ENCODE measurements at places on chromosomes 13 and 19. TPM values are rescaled to one million over a fixed set of nuclear protein-coding genes. Genes with fewer than 3 reads are reported as not detected.

GRCh38 chr19:7545300-7545699 is 9.8 kb downstream of the PNPLA6 start:
- DNase-seq, result no peak

The STARD13 gene
- total RNA-seq, result 26.9 TPM

DNA sequence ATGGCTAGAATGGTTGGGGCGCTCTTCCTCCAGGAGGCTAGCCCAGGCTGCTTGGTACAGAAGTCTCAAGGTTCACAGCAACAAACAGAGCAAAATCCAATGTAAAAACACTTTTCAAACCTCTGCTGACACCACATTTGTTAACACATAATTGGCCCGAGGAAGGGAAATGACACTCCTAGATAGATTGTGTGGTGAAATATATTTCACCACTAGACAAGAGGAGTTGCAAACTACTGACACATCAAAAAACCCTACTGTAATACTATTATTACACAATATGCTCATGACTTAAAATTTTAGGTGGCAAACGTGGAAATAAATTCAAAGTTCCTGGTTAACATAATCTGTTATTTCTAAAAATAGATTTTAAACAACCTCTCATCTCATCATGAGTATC is 643.6 kb downstream of the PCDH9 start:
- DNase-seq, result no peak

DNA sequence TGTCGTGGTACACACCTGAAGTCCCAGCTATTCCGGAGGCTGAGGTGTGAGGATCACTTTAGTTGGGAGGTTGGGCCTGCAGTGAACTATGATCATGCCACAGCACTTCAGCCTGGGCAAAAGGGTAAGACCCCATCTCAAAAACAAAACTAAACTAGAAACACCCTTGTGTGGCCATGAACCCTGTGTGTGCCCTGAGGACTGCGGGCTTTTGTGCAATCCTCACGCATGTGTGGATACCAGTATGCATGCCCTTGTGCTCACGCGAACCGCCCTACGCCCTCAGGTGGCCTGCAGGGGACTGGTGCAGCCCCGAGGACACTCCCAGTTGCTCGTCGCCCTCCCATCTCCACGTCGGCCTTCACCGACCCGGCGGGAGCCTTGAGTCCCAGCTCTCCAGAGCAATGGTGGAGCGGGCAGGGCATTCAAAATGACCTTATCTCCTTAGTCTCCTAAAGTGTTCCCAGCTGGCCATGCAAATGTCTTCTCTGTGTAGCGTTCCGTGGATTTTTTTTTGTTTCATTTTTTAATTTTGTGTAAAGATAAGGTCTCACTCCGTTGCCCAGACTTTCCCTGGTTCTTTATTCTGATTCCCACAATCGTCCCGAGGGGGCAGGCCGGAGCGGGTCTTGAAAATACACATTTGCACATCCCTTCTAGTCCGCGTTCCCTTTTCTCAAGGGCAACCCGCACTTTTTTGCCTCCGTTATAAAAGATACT is 868 bp upstream of the EGLN2 start:
- DNase-seq, result no peak

GRCh38 chr13:99012539-99012938 is 34.7 kb upstream of the DOCK9 start:
- DNase-seq, result no peak

DNA sequence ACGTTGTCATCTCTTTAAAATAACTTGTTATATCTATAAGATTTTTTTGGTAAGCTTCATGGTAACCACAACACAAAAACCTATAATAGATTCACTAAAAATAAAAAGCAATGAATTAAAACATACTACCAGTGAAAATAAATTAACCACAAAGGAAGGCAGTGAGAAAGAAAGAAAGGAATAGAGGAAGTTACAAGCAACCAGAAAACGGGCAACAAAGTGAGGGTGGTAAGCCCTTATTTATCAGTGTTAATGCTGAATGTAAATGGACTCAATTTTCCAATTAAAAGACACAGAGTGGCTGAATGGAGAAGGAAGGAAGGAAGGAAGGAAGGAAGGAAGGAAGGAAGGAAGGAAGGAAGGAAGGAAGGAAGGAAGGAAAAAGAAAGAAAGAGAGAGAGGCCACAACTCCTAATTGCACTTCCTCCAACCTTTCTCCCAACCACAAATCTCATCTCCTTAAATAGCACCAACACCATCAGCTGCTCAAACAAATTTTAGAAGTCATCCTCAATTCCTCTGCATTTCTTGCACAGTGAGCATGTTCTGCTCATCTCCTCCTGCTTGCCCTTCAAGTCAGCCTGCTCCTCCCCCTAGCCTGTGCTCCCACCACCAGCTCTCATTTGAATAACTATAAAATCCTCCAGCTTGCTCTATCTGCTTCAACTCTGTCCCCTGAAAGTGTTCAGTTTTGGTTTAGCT is 48.6 kb downstream of the CCNA1 start:
- DNase-seq, result no peak

GRCh38 chr13:113471844-113472243 is 18.6 kb upstream of the ADPRHL1 start:
- DNase-seq, result no peak

DNA sequence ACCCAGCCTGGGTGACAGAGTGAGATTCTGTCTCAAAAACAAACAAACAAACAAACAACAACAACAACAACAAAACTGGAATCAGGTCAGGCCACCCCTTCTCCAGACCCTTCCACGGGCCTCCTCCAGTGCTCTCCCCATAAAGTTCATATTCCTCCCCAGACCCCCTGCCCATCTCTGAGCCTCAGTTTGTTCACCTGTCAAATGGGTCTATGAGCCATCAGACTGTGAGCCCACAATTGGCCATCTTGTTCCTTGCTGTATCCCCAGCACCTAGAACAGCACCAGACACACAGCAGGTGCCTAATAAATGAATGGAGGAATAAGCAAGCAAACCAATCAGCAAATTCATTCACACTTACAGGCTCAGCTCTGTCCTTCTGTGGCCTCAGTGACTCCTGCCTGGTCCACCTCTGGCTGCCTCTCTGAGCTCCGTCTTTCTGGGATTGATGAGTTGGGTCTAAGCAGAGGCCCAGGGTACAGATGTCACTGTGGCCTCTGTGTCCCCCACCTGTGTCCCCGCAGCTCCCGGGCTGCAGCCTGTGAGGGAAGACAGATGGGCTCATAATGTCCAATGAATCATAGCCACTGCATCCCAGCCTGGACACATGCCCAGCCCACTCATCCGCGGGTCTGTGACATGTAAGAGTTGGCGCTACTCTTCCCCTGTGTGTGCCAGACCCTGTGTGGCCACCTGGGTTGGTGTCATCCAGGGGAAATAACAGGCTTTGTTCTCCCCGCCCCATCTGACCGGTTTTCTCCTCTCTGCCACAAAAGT is 19.6 kb upstream of the PTPRS start:
- no peak for DNase-seq

DNA sequence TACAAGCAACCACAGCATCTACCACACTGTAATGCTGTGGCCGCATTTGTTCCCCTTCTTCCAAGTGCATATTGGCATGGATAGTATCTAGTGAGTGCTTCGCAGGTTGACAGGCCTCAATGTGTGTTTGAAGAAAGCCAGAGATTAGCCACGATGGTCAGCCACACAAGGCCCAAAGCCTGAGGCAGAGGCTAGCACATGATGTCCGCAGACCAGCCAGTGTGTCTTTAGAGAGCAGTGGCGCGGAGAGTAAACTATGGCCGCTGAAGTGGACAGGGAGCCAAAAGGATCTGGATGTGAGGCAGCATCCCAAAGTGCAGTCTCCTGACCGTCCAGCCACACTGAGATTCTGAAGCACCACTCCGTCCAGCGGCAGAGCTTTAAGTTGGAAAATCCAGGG is 36.0 kb downstream of the BRD4 start:
- peak; percentile 77 for DNase-seq

GRCh38 chr13:47747901-47748300 is 253.2 kb downstream of the SUCLA2 start:
- DNase-seq, result no peak

DNA sequence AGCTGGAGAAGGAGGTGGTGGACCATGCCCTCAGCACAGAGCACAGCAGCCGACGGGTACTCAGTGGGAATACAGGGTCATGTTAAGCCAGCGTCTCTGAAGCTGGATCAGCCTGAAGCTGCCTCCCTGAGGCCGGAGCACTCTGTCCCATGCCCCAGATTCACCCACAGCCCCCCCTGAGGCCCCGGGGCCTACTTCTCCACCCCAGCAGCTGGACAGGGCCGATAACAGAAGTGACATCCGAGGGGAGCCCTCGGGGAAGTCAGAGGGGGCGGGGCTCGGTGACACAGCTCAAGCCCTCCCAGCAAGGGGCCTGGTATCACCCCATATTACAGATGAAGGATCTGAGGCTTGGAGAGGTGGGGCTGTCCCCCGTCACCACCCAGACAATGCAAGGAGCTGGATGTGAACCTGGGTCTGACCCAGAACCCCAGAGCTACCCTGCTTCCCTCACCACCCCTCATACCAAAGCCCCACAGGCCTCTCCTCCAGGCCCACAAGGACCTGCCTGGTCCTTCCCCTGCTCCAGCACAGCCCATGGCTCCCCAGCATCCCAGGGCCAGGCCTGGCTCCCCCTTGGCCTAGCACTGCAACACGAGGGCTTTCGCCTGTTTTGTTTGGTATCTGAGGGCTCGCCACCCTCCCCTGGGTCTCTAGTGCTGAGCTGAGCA is 5.7 kb downstream of the R3HDM4 start:
- DNase-seq, result peak; percentile 84

GRCh38 chr19:31991984-31992655 is 353.3 kb upstream of the ZNF507 start:
- DNase-seq, result no peak

The ZNF491 gene
- 1.8 TPM for total RNA-seq

The SHISA7 gene
- total RNA-seq, result not detected

- peak; percentile 89 for DNase-seq
These were observed at the start of gene ZSCAN1 for GRCh38 chr19:58033741-58034476. Gene ZSCAN1, plus strand, starts transcription at chr19:58034025. Its CDS starts 3,812 bp downstream, at chr19:58037837.

- DNase-seq, result peak; percentile 38
These were observed 72.5 kb upstream of the XPO4 start for GRCh38 chr13:20974981-20975585.

The SSC5D gene
- total RNA-seq, result 7.7 TPM

GRCh38 chr19:7529246-7529600 is 6.3 kb upstream of the PNPLA6 start:
- no peak for DNase-seq

GRCh38 chr19:39321117-39321831 is 611 bp upstream of the LRFN1 start:
- no peak for DNase-seq

DNA sequence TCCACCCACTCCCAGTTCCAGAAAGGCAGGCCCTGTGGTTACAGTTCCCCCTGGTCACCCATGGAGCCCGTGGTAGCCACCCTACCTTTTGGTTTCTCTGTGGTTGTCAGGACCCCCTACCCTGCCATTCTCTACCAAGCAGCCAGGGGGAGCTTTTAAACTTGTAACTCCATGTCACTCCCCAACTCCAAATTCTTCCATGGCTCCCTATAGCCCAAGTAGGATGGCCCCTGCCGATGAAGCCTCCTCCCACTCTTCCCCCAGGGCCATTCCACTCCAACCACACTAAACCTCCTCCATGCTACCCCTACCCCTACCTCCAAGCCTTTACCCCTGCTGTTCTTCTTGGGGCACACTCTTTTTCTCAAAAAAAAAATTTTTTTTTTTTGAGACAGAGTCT is 2.2 kb downstream of the S1PR2 start:
- no peak for DNase-seq

DNA sequence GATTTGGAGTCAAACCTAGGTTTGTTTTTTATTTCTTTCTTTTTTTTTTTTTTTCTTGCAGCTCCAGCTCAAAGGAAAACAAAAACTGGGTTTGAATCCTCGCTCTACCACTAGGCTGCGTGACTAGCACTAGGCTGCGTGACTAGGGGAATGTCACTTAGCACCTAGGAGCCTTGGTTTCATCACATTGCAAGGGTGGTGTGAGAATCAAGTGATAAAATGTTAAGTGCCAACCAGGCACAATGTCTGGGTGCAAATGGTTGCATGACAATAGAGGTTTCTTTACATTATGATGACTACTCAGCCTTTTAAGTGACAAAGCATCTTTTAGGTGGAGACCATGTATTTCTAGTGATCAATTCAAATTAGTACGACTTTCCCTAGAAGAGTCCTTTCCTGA is 27.9 kb downstream of the RCBTB2 start:
- no peak for DNase-seq

DNA sequence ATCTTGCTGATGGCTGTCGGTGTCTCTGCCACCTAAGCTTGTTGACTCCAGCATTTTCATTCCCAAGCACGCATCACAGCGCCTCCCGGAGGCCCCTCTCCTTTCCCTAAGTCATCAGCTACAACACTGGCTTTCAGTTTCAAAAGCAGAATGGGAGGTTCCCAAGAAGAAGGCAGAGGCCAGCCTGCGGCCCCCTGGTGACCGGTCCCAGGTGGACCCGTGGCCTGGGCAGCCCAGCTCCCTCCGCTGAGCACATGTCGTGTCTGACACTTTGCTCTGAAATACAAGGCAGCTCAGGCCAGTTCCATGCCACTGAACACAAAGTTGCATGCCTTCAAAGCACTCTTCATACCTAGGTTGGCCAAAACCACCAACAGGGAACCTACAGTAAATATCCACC is 8.5 kb downstream of the MLLT1 start:
- DNase-seq, result no peak

GRCh38 chr13:30300596-30300995 is 6.8 kb downstream of the KATNAL1 start:
- no peak for DNase-seq

The KRTDAP gene
- not detected for total RNA-seq

- no peak for DNase-seq
These were observed 110.3 kb downstream of the NHLRC3 start for GRCh38 chr13:39148513-39148961.

DNA sequence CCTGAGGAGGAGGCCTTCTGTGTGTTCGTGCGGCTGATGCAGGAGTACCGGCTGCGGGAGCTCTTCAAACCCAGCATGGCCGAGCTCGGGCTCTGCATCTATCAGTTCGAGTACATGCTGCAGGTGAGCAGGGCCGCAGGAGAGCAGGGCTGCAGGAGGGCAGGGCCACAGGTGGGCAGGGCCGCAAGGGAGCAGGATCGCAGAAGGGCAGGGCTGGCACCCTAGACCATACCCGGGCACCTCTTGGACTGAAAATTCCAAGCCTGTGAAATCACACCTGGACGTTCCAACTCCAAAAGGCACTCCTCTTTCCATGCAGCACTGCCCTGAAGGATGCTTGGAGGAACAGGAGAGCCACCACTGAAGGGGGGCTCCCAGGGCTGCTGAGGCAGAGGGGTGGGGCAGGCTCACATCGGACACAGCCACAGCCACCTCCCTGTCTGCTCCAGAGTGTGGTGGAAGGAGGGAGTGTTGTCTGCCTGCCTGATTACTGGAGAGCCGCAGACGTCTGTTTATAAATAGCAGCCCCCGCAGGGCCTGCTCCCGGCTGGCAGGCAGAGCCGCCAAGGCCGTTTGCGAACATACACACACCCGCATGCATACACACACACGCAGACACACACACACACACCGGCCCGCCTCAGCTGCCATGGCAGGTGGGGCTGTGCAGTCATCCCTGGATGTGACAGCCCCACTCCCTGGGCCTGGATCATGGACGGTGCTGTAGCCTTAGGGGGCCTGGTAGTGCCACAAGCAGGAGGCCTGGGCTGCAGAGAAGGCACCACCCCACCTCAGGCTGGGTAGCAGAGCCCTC is 20.2 kb downstream of the EVI5L start:
- DNase-seq, result no peak

GRCh38 chr13:61463024-61463423 is 47.4 kb upstream of the PCDH20 start:
- no peak for DNase-seq

The IGFL1 gene
- total RNA-seq, result not detected

GRCh38 chr13:73259061-73260017 is 200.5 kb downstream of the KLF5 start:
- no peak for DNase-seq

The METTL21C gene
- not detected for total RNA-seq

All from cardiac septum (tissue), 1 donor.